ENCODE measurements at places on chromosomes 1 and 21.

GRCh38 chr1:234970401-234970730 lies 158.3 kb downstream of the TOMM20 start:
- no peak for DNase-seq

GRCh38 chr1:116308276-116308675 lies 64.8 kb upstream of the ATP1A1 start:
- DNase-seq: no peak

GRCh38 chr1:156452907-156453306 lies 47.7 kb downstream of the MEF2D start:
- DNase-seq: no peak

DNA sequence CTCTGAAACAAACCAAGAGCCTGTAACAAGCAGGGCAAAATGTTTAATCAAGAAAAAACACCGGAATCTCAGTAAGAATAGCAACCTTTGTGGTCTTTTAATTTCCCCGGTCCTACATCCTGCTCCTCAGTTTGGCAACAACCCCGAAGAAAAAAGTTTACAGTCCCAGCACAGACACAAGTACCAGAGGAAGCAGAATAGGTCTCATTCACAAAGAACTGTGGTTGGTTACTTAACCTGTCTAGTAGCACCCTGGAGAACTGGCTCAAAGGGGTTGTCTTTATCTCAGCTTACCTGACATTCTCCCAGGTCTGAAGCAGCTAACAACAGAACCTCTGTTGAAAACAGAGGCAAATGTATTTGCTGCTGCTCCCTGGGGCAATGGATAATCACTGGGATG lies 399.3 kb downstream of the AJAP1 start:
- DNase-seq: no peak

DNA sequence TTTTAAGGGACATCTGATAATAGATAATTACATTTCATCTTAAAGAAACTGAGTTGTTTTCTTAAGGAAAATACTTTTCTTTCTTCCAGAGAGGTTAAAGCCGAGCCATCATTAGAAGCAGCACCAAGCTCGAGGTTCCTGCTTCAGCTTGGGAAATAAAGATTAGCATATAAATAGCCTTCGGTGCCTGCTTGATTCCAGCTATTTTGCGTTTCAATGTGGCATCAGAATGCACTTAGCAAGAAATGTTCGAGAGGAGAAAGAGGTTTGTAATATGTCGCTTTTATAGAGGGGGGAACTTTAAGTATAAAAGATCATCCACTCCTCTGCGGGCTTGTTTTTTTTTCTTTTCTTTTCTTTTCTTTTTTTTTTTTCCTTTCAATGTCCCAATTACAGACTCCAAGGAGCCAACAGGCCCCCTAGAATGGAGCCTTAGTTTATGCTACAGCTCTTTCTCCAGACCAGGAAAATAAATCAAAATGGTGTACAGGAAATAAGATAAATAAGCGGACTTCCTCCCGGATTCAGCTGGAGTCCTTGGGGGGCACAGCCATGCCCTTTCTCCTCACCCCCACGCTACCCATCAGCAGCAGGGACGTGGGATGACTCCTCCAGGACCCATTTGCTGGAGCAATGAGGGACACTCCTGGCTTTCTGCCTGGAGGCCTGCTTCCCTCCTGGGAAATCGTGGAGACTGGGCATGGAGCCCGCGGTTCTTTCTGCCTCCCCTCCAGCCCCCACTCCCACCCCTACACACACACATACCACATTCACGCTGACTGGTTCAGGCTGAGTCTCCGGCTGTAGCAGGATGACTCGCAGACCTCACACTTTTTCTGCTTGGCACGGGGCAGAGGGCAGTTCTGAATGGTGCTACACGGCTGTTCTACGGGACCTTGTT lies 131.6 kb downstream of the RRAGC start:
- no peak for DNase-seq

DNA sequence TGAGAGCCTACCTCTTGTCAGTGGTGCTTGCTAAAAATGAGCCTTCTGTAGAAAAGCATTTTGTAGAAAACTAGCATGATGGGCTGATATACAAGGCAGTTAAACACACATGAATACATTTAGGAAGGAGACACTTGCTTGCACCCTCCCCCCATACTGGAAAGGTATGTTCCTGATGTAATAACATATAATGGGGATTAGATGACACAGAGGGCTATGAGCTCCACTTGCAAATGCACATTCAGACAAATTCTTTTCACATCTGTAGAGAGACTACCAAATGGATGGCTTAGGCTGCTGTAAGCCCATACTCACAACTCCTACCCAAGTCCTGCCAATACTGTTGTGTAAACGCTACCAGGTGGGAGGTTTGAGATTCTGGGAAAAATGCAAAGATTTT lies 634.0 kb downstream of the SMYD3 start:
- no peak for DNase-seq

DNA sequence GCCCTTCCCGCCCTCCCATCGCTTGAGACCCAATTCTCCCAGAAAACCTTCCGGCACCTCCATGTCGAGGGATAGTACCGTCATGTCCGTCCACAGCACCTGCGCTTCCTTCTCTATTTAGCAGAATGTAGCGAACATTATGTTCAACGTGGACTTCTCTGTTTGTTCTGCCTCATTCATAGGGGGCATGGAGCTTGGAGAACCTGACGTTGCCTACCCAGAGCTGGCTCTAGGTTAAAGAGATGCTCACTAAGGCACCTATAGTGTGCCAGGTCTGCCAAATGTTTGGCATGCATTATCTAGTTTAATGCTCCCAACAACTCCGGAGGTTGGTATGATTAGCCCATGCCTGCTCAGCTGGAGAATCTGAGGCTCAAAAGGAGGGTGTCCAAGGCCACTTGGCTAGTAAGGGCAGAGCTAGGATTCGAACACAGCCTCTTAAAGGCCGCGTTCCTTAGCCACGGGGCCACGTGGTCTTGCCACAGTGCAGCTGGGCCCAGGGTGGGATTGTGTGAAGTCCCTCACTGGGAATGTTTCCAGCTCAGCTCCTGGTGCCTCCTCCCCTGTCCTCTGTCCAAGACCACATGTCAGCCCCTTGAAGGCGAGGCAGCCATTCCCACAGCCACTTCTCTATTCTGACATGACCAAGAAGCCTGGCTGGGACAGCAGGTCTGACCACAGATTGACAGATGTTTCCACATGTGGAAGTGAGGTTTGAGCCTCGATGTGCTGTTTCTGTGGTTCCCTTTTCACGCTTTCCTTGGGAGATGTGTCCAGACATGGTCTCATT lies 57.8 kb downstream of the RUNX3 start:
- no peak for DNase-seq

- no peak for DNase-seq
Measured at GRCh38 chr1:33815061-33815460, 48.8 kb upstream of the HMGB4 start.

- no peak for DNase-seq
Measured at GRCh38 chr1:46544561-46545240, 6.7 kb downstream of the KNCN start.

Data from activated T-cell treated with anti-CD3 and anti-CD28 coated beads for 4 hours (primary cell).